A375 (cell line): ENCODE measurements at places on chromosomes 7 and 10. TPM values are rescaled to one million over a fixed set of nuclear protein-coding genes. Genes with fewer than 3 reads are reported as not detected.

GLI3 gene
- 4.0 and 5.5 TPM in 2 replicates for total RNA-seq

HNRNPH3 gene
- total RNA-seq, result 31.3 and 32.1 TPM in 2 replicates

OLAH gene
- total RNA-seq, result not detected in 2 replicates

OR6V1 gene
- not detected in 2 replicates for total RNA-seq

PTF1A gene
- not detected in 2 replicates for total RNA-seq

BMPER gene
- 0.04 and 0.37 TPM in 2 replicates for total RNA-seq

EPHB6 gene
- total RNA-seq, result not detected in 2 replicates

VENTX gene
- not detected in 2 replicates for total RNA-seq

HNRNPF gene
- total RNA-seq, result 275 and 284 TPM in 2 replicates

CTNNA3 gene
- not detected in 2 replicates for total RNA-seq

STEAP4 gene
- total RNA-seq, result not detected in 2 replicates

TRRAP gene
- total RNA-seq, result 19.4 and 21.8 TPM in 2 replicates

KCNIP2 gene
- total RNA-seq, result 0.29 and 0.45 TPM in 2 replicates

PRLHR gene
- total RNA-seq, result not detected in 2 replicates

HMX3 gene
- 3.5 and 6.3 TPM in 2 replicates for total RNA-seq

BEND7 gene
- 5.4 and 6.7 TPM in 2 replicates for total RNA-seq

MMD2 gene
- not detected in 2 replicates for total RNA-seq

PTPRE gene
- 0.83 and 1.3 TPM in 2 replicates for total RNA-seq

CCDC172 gene
- total RNA-seq, result not detected in 2 replicates

OR2A12 gene
- not detected in 2 replicates for total RNA-seq

SPDYE3 gene
- total RNA-seq, result not detected in 2 replicates

NAT16 gene
- total RNA-seq, result 0.05 and 0.11 TPM in 2 replicates

SORBS1 gene
- total RNA-seq, result 3.1 and 4.6 TPM in 2 replicates

CALHM1 gene
- not detected in 2 replicates for total RNA-seq

WEE2 gene
- total RNA-seq, result not detected in 2 replicates

SLC18A2 gene
- total RNA-seq, result not detected in 2 replicates

GRM3 gene
- 0.11 TPM in 1 of 2 replicates, not detected in the other for total RNA-seq

TUBB8 gene
- total RNA-seq, result not detected in 2 replicates
